ENCODE measurements at places on chromosomes 11 and 22.
A peak's percentile ranks its signal among the peaks of the same experiment; 100 is the strongest.

- DNase-seq = no peak
Observed at GRCh38 chr22:35705141-35705540, 12.5 kb upstream of the APOL5 start.

- no peak for DNase-seq
Observed at GRCh38 chr11:120217941-120218694, 7.3 kb downstream of the OAF start.

GRCh38 chr22:37187552-37187890 is 526 bp downstream of the C1QTNF6 start:
- DNase-seq = no peak

- no peak for DNase-seq
Observed at GRCh38 chr11:93160808-93161207, 37.0 kb downstream of the SLC36A4 start.

DNA sequence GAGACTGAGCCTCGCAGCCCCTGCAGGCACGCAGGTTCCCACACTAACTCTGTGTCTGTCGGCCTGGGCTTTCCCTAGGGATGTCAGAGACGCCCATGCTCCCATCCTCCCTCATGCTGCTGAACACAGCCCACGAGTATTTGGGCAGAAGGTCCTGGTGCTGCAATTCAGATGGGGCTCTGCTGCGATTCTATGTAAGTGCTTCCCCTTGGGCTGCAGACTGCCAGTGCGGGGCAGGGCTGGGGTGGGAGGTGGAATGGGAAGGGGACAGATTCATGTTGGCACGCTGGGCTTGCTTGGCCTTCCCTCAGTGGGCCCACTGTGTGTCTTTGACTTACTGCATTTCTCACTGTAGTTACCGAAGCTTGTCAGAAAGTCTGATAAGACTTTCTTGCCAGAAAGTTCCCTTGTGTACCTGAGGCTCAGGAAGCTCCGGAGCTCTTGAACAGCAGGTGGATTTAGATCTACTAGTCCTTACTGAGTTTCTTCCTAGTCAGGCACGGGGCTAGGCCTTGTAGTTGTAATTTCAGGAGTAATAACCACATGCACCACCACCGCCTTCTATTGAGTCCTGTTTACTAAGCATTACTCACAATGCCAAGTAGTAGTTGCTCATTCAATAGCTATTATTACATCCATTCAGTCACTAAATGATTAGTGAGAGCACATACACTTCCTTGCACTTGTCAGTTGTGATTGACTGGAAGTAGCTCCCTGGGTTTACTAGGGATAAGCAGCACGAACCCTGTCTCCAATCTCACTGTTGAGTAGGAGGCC is 65.2 kb downstream of the CABIN1 start:
- DNase-seq = no peak

DNA sequence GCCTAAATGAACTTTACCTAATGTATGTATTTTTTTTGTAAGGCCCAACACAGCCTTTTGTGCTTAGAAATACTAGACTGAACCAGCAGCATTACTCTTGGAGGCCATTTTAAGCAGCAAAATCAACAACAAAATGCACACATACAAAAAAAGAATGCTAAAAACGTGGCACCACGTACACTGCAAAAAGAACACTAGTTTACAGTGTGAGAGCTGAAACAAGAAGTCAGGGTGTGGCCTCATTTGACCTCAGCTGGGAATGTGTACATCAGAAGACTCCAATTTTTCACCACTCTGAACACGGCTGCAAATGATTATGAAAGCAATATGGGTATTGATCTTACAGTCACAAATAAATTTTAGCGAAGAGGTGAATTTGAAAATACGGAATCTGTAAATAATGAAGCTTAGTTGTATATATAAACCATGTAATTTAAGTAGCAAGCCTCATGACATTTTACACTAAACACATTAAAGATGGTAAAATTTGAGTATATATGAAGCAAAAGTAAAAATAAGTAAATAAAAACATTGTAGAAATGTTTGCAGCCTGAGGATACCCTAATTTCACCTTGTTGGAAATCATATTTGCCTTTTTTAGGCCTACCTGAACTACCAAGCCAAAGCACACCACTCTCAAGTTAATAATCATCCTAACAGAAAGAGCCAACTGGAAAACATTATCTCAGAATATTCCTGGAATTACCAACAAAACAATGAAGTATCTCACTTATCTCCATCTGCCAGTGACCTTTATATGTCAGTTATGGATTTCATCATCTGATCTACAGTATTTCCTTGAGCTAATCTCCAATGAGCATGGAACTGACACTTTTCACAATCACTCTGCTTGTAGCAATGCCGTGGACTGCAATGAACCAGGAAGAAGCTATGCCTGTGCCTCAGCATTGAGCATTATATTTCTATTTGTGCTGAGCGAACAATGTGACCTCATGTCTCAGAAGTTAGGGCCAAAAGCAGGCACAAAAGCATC is 319.5 kb upstream of the FAT3 start:
- DNase-seq = no peak

GRCh38 chr11:3156661-3157311 is 8.3 kb downstream of the OSBPL5 start:
- no peak for DNase-seq

DNA sequence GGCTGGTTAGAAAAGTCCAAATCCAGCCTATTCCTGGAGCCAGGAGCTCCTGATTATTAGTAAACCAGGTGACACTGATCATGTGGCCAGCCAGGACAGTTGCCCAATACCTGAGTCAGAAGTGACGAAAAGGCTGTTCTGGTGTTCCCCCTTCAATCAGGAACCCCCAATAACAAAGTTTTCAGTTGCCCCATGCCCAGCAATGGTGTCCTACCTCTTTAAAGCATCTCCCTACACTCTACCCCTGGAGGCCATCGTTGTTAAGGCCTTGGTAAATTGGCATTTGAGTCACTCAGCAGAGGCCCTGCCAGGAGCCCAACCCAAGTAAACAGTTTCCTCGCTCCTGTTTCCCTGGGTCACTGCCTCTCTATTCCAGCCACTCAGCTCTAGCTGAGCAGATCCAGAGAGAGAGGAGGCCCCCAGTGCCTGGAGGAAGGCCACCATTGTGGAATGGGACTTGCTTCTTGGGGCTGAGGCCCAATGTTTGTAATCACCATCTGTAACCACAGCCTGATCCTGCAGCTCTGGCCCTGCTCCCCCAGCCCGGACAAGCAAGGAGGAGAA is 25.0 kb downstream of the ARHGAP1 start:
- DNase-seq = no peak

- no peak for DNase-seq
Observed at GRCh38 chr22:31173386-31174145, 13.6 kb downstream of the RNF185 start.

- peak; percentile 90 for DNase-seq
Observed at GRCh38 chr11:66386171-66387069, 14.9 kb upstream of the SLC29A2 start.

GRCh38 chr11:8533332-8533731 is 60.7 kb downstream of the STK33 start:
- no peak for DNase-seq

GRCh38 chr22:48138855-48139254 is 1376.4 kb downstream of the TBC1D22A start:
- no peak for DNase-seq

- no peak for DNase-seq
Observed at GRCh38 chr11:86040919-86041850, 27.7 kb downstream of the PICALM start.

- DNase-seq = no peak
Observed at GRCh38 chr11:128251140-128251539, 336.2 kb downstream of the ETS1 start.

DNA sequence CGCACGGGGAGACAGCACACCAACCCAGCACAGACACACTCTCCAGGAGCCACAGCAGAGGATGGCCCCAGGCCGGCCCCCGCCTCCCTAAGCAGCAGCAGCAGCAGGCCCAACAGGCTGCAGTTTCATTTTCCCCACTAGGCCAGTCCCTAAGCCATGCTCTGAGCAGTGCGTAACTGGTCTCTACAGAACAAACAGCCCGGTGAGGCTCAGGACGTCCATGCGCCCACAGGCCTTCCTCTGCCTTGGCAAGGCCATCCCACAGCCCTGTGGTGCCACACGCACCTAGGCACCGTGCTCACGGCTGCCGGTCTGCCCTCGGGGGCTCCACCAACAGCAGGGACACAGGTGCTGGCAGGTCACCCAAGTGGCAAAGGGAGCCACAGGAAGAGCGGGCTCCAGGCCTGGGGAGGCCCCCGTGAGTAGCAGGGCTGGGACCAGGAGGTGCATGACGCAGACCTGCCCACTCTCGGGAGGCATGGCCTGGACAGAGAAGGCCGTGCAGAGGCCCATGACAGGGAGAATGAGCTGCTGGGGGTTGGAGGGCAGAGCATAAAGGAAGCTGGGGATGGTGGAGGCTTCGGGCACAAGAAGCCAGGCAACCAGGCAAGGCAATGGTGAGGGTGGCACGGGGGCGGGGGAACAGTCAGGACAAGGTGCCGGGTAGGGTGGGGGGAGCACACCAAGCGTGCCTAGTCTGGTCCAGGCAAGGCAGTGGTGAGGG is 1.4 kb upstream of the MOB2 start:
- no peak for DNase-seq

DNA sequence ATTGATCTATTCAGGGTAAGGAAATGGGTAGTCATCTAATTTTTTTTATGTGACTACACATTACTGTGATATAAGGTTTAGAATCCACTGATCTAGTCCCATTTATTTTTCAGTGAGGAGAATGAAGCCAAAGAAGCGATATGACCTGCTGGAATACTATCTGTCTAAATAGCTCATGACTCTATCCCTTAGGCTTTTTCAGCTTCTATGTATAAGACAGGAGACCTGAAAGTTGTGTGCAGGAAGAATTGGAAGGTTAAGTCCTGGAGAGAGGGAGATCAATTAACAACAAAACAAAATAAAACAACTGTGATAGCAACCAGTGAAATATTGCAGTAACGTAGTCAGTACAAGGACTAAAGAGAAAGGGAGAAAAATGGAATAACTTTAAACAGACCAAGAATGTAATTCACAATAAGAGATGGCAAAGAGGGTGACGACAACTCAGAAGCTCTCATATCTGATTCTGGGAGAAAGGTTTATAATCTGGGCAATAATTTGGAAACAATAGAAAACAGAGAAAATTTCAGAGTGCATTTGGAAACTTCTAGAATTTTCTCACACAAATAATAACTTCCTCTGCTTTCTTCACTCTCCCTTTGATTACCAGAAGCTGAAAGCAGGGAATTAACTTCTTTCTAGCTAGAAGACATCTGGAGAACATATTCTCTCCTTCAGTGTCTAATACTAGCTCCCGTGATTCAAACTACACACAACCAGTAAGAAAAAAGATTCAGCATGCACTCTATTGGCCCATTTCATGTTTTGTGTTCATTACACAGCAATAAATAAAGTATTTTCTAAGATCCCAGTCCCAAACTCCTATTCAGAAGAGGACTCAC is 19.2 kb upstream of the CASP12 start:
- no peak for DNase-seq

- no peak for DNase-seq
Observed at GRCh38 chr11:34798985-34799384, 117.2 kb downstream of the APIP start.

DNA sequence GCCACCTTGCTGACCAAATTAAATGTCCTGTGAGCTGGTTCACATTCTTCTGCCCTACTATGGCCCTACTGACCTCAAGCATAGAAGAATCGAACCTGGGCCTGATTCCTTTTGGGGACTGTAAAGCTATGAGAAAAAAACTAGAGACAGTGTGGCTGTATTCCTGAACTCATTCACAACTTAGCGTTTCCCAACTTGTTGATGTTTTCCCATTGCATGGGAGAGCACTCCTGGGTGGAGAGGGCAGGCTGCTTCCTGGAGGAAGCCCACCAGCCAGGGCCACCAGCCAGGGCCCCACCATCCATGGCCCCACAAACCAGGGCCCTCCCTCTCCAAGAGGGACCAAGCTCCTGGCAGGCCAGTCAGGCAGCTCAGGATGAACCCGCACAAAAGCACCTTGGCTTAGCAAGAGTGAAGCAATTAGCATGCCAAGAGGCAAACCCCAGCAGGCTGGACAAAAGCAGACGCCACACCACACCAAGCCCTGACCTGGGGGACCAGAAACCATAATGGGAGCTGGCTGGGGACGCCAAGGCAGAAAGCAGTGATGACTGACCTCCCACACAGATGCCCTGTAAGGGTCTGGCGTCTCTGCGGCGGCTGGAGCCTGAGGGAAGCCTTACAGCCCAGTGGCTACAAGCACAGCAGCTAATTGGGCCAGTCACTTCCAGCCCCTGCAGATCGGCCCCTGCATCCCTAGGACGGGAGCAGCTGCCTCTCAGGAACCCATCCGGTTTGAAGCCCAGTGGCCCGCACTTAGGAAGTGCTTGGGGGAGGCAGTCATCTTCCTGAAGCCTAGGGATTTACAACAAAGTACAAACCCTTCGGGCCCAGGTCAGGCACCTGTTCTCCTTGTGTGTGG is 2.1 kb downstream of the CERK start:
- DNase-seq = no peak

GRCh38 chr11:1425006-1425405 is 35.3 kb downstream of the BRSK2 start:
- DNase-seq = no peak

- peak; percentile 84 for DNase-seq
Observed at GRCh38 chr22:18156878-18157713, 7.1 kb downstream of the USP18 start.

GRCh38 chr11:833849-834311 is 1.1 kb downstream of the CD151 start:
- no peak for DNase-seq

- DNase-seq = no peak
Observed at GRCh38 chr11:33234397-33235190, 22.6 kb upstream of the HIPK3 start.

DNA sequence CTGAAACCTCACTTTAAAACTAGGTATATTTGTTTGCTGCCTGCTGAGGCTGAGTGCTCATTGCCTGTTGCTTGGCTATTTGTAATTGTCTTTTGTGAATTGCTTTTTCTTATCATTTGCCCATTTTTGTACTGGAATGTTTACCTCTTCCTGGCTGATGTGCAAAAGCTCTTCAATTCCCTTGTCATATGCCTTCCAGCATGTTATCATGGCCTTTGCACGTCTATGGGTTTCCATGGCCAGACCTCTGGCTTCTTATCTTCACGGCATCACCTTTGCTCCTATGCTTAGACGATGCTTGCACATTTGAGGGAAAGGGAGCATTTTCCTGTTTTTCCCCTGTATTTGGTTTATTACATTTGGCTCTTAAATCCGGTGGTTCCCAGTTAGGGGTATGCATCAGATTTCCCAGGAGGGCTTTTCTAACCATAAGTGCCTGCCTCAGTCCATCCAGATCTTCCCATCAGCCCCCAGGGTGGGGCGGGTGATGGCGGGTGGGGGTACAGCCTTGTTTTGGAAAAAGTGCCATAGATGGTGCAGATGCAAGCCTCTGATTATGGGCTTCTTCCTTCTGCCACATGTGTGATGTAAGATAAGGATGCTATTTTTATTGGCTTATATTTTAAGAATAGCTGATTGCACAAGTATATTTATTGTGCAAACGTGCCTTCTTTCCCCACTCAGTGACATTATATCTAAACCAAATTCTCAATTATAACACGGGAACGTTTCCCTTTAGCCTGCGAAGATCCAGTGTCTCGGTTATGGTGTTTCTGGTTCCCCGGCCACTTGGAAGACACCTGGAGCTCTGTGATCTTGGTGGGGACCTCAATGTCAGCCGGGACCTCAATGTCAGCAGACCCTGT is 70.6 kb upstream of the SEPTIN5 start:
- no peak for DNase-seq

GRCh38 chr11:32580967-32581366 is 2.7 kb upstream of the EIF3M start:
- DNase-seq = no peak

Data from WERI-Rb-1 (cell line).